Anterior cingulate cortex (tissue), 58 donors: ENCODE measurements at places on chromosomes 7 and 10.
A peak's percentile ranks its signal among the peaks of the same experiment; 100 is the strongest.

DNA sequence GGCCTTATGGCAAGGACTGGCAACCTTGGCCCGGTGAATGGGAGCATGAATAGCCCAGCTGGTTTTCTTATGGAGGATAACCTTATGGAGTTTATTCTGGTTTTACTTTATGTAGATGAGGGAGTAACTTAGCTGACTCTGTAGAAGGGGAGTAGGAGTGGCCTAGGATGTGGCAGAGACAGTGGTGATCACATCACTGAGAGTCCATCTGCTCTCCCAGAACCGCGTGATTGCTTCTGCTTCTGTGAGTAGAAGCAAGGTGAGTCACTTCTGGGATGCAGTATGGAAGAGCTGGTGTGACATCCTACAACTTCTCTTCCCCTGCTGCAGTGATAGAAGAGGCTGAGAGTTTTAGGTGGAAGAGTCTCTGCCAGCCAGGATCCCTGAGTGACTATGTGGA, 129.2 kb downstream of the RPS24 start:
- no peak for DNase-seq

DNA sequence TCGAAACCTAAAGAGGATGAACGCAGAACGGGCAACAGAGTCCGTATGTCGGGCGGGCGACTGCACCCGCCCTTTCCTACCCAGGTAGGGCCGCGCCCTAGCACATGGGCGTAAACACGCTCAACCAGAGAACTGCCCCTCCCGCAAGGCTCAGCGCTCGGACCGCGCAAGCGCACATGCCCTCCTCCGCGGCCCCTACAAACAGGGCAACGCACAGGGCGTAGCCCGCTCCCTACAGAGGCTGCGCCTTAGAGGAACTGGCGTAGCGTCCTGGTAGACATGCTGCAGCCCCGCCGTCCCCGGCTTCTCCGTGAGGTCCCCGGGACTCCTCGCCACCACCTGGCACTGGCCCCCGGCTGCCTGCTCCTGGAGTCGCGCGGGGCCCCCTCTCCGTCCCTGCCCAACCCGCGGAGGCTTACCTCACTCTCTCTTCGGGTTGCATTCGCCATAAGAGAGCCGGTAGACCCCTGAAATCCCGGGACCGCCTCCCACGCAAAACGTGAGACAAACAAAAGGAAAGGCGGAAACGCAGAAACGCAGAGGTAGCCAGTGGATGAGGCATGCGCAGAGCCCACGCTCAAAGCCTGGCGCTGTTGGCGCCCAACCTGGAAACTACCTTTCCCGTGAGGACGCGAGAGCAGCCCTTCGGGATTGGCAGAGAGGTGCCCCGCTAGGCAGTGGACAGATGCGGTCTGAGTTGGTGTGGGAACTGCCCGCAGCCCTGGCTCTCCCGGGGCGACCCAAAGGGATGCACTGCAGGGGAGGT, at the start of gene ZNF33B:
ZNF33B (minus strand) TSS at position 516 of the 766 bp plus-strand sequence. CDS start 1,642 bp downstream, outside the sequence.
- peak; percentile 90 for DNase-seq

DNA sequence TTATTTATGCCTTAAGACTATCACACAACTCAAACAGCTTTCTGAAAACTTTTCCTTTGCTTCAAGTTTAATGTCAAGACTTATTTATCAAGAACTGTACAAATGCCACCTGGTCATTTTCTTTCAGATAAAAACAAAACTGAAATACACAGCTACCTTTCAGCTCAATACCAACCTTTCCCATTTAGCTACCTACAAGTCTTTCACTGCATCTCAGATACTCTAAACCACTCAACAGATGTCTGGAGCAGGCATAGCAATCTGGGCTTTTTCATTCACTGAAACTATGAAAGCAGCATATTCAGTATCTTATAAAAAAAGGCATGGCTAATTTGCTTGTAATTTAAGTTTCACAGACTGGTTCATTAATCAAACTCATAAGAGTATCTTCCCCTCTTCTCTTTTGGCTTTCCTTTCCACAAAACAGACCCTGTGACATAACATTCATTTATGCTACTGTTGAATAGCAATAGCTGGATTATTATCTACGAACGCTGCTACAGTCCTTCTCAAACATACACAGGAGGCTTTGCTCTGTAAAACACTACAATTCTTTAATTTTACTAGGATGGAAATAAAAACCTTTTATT, 8.2 kb downstream of the TRA2A start:
- no peak for DNase-seq

DNA sequence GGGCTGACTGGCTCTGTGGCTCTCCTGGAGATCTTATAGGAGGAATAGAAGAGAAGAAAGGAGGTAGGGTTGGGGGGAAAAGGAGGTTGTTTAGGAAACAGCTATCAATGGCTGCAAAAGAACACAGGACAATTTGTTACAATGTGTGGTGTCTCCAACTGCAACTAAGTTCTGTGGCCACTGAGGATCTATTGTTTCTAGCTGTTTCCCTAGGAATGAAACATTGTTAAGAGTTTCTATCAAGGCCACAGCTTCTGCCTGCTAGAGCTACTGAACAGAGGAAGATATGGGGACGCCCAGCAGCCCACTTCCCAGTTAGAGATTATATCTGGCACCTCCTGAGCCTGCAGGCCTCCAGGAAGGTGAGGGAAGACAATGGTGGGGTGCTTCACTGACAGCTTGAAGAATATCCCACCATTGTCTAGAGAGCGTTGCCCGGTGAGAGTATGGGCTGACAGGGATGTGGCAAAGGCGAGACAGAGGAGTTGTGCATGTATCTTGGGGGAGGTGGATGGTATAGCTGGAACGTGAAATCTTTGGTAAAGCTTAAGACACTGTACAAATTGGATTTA, 4.0 kb downstream of the SCD start:
- DNase-seq = no peak

GRCh38 chr10:50417486-50417885, 166.2 kb upstream of the ASAH2 start:
- no peak for DNase-seq

- no peak for DNase-seq
Measured at GRCh38 chr10:43922335-43923280, 273.9 kb upstream of the ZNF32 start.

- no peak for DNase-seq
Measured at GRCh38 chr10:17455015-17455520, 673 bp upstream of the ST8SIA6 start.

DNA sequence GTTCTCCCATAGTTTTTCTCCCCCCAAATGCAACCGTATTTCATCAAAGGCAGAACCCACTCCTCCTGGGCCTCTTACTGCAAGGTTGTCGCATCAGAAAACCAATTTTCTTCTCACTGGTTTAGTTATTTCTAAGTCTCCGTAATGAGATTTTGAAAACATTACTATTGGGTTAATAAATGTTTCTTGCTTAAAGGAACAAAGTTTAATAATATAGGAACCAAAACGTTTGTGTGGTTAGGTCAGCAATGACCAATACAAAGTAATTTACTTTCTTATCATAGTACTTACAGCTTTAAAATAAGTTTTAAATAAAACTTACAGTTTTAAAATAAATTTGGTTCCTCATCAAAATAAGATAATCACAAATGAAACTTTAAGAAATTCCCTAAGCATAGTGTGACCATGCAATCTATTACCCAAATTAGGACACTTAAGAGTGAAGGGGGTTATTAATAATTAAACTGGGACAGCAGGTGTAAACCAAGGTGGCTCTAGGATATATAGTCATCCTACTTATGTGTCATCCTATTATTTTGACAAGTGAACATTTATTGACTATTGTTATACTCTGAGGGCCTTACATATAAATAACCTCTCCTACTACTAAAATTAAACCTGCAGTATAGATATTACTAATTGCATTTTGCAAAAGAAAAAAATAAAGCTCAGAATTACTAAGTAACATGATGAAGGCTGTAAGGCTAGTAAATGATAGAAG, 415.4 kb upstream of the LRRN3 start:
- no peak for DNase-seq

GRCh38 chr10:113523071-113523470, 29.8 kb upstream of the HABP2 start:
- DNase-seq = no peak

- DNase-seq = no peak
Measured at GRCh38 chr10:80157561-80157960, 25.0 kb downstream of the PLAC9 start.

DNA sequence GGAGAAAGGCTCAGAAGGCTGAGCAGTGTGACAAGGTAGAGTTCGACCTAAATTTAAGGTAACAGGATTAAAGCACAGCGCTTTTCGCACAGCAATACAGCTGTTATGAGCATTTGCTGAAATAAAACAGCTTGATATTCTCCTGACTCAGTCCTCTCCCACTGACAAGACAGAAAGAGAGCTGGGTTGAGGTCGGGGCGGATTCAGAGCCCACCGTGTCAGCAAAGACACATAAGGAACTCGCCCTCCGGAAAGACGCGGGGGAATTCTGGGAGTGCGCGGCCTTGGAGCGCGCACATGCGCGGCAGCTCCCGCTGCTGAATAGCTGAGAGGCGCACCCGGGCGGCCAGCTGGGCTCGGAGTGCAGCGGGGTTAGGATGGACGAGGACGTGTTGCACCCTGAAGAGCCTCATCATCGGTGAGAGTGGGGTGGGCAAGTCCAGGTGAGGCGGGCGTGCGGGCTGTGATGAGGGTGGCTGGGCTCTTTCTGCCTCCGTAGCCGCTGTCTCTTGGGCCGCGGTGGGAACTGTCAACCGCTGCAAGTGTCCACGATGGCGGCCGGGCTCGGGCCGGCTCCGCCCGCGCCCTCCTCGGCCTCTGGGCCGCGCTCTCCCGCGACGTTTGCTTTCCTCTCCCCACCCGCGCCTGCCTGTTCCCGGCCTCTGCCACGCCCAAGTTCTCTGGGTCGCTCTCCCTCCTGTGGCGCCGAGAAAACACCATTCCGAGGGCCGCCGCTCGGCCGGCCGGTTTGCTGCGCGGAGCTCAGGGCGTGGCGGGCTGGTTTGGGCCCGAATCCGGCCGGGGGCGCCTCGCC, 120.6 kb downstream of the LYZL1 start:
- DNase-seq = peak; percentile 82

GRCh38 chr10:72887043-72887442, 6.5 kb upstream of the OIT3 start:
- DNase-seq = no peak

DNA sequence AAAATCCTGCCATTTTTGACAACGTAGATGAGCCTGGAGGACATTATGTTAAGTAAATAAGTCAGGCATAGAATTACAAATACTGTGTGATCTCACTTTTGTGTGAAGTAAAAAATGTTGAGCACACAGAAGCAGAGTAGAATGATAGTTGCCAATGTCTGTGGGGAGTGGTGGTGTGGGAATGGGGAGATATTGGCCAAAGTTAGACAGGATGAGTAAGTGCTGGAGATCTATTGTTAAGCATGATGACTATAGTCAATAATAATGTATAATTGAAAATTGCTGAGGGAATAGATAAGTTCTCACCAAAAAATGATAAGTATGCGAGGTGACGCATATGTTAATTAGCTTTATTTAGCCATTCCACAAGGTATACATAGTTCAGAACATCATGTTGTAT, 92.0 kb downstream of the GPR85 start:
- no peak for DNase-seq

- no peak for DNase-seq
Measured at GRCh38 chr7:8143151-8143874, 118.7 kb downstream of the ICA1 start.

- no peak for DNase-seq
Measured at GRCh38 chr10:5465976-5466450, 33.4 kb downstream of the CALML5 start.

DNA sequence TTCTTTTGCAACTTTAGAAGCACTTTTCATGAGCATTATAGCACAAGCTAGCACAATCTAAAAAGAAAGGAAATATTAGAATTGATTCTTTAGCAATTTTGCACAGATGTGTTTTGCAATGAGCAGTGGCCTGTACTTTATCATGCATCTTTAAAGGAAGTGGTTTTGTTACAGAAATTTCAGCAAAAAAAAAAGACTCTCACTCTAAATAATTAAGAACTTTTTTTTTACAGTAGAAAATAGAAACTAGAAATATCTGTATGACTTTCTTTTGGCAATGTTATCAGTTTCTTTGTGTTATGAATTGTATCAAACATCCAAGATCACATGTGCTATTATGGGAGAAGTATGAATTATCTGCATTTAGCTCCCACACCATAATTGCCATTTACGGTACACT, 195.7 kb upstream of the KLF6 start:
- no peak for DNase-seq

DNA sequence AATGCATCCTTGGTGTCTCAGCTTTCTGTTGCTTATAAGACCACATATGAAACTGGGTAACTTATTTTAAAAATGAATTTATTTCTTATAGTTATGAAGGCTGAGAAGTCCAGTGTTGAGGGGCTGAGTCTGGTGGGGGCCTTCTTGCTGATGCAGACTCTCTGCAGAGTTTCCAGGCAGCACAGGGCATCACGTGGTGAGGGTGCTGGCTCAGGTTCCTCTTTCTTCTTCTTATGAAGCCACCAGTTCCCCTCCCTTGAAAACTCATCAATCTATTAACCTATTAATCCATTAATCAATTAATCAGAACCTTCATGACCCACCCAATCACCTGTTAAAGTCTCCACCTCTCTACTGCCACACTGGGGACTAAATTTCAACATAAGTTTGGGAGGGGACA, 595.6 kb upstream of the NRP1 start:
- no peak for DNase-seq

DNA sequence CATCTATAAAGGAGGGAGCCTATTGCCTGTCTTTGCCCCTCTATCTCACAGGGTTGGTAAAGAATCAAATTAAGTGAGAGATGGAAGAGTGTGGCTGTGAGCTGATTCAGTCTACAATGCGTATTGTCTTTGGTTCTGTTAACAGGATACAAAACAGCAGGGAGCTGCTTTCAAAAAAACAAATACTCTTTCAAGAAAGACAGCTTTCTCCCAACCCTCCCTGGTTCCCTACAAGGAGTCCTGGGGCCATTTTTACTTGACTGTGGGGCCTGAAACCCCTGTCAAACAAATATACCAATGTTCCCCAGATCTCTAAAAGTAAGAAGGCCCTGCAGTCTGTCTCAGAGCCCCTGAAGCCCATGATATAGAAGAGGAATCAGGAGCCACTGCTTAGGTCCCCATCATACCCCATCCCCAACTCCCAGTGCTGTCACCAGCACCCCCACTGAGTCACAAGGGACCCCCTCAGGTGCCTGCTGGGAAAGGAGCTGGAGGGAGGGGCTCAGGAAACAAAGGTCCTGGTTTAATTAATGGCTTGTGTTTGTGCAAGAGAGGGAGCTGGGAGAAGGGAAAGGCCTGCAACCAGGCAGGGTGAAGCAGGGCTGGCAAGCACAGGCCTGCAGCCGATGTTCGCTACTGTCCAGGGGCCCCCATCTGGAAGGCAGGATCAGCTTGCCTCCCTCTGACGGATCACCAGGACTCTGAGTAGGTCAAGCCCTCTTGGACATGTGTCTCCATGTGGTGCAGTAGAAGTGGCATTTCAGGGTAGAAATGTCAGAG, 182.0 kb upstream of the GHITM start:
- DNase-seq = no peak
